ENCODE measurements at places on chromosomes 13 and 19.

DNA sequence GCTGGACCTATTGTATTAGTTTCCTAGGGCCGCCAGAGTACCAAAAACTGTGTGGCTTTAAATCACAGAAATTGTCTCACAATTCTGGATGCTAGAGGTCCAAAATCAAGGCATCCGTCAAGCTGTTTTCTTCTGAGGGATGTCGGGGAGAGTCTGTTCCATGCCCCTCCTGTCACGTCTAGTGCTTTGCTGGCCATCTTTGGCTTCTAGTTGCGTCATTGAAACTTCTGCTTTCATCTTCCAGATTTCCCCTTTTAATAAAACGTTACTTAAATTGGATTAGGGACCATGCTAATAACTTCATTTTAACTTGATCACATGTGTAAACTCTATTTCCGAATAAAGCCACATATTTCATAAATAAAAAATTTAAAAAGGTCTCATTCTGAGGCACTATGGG, 47.5 kb downstream of the TRPM4 start:
- DNase-seq, result no peak

- DNase-seq, result no peak
These were observed 46.1 kb downstream of the CHST8 start for GRCh38 chr19:33667881-33668280.

- DNase-seq, result no peak
These were observed at the start of gene ZNF667 for GRCh38 chr19:56476651-56477428. TSS of gene ZNF667 (minus strand) at chr19:56477345. CDS start at chr19:56462370, 14,975 bp downstream.

DNA sequence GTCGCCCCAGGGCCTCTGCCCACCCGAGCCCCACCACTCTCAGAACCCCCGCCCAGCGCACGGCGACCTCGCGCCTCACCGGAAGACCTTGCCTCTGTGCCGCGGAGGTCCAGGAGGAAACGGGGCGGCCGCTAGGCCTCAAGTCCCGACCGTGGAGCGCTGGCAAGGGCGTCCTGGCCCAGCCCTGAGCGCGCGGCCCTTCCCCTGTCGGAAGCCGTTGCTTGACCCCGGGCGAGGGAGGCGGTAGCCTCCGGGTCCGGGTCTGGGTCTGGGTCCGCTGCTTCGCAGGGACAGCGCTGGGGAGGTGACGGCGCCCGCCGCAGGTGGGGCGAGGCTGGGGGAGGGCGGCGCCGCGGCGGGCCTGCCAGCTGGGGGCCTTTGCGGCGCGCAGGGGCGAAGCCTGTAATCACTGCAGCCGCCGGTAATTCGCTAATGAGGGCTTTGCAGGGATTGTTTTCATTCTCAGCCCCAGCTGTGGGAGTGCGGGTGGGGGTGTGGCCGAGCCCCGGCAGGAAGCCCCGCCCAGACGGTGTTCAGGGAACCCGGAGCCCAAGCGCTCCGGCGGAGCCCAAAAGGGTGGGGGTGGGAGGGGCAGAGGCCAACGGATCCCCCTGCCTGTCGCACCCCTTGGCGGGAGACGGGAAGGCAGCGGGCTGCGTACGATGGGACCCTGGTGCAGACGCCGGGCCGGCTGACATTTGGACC, 8.6 kb downstream of the C19orf25 start:
- DNase-seq, result peak; percentile 81

GRCh38 chr13:44523146-44524015, 52.7 kb downstream of the TSC22D1 start:
- DNase-seq, result no peak

GRCh38 chr19:53958823-53959757, 3.6 kb upstream of the CACNG8 start:
- DNase-seq, result no peak

- DNase-seq, result no peak
These were observed 2.3 kb upstream of the ZNRF4 start for GRCh38 chr19:5452594-5453565.

DNA sequence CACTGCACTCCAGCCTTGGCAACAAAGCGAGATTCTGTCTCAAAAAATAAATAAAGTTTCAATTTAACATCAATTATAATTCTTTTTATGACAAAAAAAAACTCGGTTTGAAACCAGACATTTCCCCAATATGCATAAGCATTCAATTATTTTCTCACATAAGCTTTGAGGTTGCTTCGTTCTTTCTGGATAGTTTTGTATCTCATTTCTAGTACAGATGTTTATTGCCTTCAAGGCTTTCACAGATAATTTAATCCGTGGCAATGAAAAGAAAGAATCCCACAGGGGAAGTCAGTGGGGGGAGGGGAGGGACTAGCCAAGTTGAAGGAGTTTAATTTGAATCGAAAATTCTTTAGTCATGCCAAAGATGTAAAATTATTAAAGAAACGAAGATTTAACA, 29.6 kb upstream of the TSC22D1 start:
- no peak for DNase-seq

DNA sequence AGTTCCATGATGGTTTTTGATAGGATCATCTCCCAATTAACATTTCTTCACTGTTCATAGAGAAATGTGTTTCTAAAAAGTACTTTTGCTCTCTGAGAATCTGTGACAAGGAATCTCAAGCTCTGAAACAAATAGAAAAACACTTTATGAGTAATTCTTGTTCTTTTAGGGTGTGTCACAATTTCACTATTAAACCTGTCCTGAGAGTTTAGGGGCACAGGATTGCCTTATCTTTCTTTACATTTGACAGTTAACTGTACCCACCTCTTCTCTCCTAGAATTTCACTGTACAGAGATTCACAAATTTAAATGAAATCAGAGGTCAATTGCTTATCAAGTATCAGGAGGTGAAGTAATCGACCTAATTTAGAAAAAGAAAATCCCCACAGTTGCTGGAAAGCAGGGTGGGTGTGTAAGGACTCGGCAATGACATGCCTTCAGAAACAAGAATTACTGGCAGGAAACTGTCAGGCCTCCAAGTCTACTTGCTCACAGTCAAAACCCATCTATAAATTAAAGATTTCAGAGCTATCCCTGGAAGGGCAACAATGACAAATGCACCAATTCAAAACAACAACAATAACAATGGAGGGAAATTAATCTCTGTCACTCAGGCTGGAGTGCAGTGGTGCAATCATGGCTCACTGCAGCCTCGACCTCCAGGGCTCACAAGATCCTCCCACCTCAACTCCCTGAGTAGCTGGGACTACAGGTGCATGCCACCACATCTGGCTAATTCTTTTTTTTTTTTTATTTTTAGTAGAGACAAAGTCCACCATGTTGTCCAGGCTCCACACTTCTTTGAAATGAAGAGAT, 250.2 kb downstream of the ABCC4 start:
- no peak for DNase-seq

DNA sequence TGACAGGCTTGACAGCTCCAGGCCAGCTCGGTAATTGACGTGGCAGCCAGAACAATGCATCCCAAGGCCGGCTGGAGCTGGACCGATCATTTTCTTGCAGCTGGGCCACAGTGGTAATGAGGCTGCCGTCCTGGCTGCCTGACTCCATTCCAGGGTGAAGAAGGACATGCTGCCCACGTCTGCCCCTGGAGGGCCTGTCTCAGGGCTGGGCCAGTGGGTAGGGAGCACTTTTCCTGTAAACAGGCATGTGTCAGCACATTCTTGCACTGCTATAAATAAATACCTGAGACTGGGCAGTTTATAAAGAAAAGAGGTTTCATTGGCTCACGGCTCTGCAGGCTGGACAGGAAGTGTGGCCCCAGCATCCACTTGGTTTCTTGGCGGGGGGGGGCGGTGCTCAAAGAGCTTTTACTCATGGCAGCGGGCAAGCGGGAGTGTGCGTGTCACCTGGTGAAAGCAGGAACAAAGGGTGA, 38.1 kb upstream of the KCTD15 start:
- DNase-seq, result no peak

GRCh38 chr19:29663861-29664752, 1.2 kb upstream of the PLEKHF1 start:
- DNase-seq, result no peak

DNA sequence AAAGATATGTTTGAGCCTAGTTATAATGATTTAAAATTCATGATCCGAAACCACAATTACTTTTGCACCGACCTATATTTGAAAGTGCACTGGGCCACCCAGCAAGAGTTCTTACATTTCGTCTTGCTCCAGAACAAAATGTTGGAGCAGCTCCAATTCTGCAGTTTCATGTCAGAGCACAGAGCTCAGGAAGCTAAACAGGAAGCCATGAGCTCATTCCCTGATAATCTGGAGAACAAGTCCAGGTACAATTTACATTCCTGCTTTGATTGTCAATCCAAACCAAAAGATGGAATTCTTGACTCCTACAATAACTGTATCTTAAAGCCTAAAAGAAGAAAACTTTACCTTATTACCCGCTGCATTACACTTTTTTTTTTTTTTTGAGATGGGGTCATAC, 131.8 kb downstream of the KCTD12 start:
- no peak for DNase-seq

GRCh38 chr19:13872695-13873389, 4.1 kb upstream of the NANOS3 start:
- DNase-seq, result no peak

Measured in activated naive CD4-positive, alpha-beta T cell treated with Interleukin-2 at 50 U/mL for 16 hours (primary cell).